Stimulated activated CD4-positive, alpha-beta T cell treated with anti-CD3 and anti-CD28 coated beads, Interleukin-2, amount 100 ng/mL, for 4 hours (primary cell): ENCODE measurements at places on chromosomes 5 and 9.

DNA sequence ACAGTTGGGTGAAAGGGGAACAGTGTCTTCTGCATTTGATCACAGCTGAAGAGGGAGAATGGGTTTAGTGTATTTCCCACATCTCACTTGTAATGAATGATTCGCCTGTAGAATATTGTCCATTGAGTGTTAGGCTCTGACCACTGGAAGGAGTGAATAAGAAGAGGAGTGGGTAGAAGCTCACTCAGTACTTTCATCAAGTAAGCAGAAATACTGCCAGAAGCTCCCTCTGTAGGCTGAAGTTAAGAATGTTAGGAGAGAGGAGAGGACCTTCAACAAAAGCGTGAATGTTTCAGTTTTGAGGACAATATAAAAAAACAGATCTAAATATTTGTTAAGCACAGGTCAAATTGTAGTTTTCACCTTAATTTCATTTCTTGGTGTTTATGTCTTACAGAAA is 27.5 kb downstream of the FSD1L start:
- no peak for DNase-seq

DNA sequence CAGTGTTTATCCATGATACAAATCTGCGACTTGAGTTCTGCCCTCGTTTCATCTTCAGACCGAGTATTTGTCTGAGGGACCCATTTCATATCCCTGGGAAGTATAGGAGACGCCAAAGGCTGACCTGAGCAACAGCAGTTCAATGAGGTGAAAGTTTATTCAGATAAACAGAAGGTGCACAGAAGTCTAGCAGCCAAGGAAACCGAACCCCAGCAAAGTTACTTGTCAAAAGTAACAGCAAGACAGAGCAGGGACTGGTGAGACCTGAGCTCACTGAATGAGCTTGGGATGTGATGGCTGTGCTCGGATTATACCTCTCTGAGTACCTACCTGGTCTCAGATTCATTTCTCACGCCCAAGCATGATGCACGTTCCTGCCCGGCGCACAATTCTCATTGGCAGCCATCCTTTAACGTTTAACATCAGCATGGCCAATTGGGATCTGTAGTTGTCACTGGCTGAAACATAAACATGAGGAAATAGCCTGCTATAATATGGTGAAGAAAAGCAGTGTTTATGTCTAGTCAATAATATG is 599 bp downstream of the LYRM7 start:
- no peak for DNase-seq

- no peak for DNase-seq
Measured at GRCh38 chr9:124306098-124306735, 48.5 kb downstream of the NEK6 start.

DNA sequence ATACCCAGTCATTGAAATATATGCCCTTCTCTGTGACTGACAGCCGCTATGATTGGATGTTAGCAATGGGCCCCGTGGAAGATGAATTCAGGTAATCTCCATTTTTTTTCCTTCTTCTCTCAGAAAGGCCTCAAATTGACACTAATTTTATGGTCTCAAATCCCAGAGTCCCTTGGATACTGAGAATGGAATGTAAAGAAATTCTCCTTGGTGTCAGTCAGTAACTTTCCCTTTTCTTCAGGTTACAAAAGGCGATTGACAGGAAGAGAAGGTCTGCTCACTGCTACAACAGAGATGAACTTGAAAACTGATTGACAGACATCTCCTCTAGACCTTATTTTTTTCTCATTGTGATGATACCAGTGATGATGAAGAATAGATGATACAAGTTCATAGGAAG is 748.3 kb downstream of the MAT2B start:
- no peak for DNase-seq

DNA sequence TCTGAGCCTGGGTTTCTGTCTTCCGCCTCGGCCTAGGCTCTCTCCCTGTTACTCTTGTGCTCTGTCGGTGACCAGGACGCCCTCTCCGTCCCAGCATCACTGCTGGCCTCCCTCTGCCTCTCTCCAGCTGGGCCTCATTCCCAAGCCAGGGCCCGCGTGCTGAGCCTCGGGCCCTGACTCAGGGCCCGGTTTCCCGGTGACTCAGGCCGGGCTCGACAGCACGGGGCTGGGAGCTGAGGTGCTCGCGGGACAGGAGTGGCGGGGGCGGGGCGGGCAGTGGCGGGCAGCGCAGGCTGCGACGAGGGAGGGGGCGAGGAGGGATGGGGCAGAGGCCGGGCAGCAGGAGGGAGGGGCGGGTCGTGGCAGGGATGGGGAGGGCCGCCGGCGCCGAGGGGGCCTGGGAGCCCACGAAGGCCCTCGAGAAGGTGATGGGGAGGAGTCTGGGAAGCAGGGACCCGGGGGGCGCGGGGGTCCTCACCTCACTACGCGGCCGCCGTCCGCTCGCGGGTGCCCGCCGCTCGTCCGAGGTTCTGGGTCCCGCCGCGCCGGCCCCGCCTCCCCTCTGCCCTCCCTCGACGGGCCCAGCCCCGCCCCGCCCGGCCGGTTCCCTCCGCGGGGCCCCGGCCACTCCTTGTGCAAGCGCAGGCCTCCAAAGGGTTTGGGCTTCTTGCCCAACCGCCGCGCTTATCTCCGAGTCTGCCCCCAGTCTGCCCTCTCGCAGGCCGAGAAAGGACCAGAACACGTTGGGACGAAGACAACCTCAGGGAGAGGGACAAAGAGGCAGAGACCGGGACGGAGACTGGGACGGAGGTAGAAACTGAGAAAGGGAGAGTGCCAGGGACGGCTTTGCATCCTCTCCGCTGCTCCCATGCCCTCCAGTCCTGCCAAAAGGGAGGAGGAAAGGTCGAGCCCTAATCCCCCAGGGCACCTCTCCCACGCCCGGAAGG is at the start of gene ARAP3:
Gene ARAP3 (minus strand): TSS at position 536 of the 947 bp plus-strand sequence. CDS start 1,744 bp downstream, outside the sequence.
- no peak for DNase-seq

GRCh38 chr5:128339585-128339984 is 198.5 kb downstream of the FBN2 start:
- DNase-seq, result no peak

GRCh38 chr5:101943784-101944183 is 352.3 kb downstream of the SLCO4C1 start:
- no peak for DNase-seq

- DNase-seq, result no peak
Measured at GRCh38 chr5:35838370-35839042, 18.2 kb upstream of the IL7R start.

DNA sequence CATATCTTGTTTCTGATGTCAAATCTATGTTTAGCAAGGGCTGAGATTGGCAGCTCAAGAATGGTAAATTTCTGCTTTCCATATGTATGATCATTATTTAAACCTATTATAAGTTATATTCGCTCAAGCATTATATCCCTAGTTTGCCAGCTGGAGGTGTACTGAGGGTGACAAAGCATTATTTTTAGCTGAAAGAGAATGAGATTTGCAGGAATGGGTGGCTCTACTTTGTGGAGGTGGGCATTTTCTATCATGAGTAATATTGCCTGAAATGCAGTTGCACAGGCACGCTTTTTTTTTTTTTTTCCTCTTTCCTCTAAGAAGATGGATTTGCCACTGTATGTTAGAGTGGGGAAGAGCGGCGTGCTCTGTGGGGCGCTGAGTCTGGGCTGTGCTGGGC is 393.8 kb downstream of the EBF1 start:
- DNase-seq, result no peak

DNA sequence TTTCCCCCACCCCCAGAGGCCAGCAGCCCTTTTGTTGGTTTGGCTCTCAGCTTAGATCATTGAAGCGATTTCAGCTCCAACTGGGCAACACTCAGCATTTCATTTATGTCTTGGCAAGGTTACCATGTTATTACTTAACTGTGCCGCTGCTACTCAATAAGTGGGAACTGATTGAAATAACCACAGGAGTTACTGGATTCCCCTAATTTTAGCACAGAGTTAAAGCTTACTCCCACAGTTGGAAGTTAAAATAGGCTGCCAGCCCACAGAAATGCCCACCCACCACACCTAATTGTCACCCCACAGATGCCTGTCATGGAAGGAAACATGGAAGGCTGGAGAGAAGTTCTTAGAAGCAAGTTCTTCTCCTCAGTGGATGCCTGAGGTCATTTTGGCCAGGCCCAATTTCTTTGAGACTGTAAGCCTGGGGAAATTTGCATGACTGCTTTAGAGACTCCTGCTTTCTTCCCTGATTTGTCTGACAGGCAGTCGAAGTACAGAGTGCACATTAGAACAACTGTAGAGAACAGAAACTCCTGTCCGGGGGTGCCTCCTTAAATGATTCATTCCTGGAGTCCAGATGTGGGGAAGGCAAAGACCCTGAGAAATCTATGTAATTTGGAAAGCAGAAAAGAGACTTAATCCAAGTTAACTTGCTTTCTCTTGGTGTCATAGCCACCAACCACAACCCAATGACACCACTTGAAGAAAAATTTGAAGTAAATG is 370.0 kb downstream of the ZSWIM6 start:
- no peak for DNase-seq

- DNase-seq, result no peak
Measured at GRCh38 chr9:1028501-1029190, 21.5 kb upstream of the DMRT2 start.

DNA sequence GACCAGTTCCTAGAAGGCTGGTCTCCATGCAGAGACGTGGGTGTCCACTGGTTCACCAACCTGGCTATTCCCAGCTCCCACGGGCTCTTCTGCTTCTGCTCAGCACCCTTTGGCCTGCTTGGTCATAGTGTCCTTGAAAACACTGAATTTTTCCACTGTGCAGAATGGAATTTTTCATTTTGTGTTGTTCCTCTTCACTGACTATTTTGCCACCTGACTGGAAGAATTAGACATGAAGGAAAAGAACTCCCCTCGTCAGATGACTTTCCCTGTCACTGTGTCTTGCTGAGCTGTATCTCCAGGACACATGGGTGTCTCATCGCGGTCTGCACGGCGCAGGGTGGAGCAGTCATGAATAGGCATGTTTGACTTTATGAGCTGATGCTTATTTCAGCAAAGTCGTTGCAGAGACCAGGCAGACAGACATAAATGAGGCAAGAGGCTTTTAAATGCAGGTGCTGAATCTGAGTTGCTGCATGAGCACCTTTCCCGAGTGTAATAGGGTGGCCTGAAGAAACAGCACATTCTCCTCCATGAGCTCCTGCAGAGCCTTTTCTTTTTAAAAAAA is 50.2 kb upstream of the SEMA4D start:
- no peak for DNase-seq

DNA sequence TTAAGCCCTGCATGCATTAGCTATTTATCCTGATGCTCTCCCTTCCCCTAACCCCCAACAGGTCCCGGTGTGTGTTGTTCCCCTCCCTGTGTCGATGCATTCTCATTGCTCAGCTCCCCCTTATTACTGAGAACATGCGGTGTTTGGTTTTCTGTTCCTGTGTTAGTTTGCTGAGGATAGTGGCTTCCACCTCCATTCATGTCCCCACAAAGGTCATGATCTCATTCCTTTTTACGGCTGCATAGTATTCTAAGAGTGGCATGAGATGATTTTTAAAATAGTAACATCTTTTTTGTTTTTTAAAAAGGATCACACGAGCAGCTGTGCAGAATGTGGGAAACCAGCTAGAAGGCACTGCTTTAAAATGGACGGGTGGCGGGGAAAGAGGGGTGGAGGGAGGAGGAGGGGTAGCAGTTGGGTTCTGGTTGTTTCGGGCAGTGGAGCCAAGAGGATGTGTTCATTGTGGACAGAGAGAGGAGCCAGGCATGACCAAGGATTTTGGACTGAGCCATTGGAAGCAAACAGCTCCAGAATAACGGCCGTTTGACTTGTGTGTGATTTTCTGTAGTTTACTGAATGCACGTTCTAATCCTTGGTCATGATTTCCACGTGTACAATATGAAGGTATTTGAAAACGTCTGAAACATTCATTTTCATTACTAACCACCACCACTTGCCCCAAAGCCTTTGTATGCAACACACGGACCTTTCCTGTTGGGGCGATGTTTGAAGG is 1.7 kb upstream of the TENT4A start:
- no peak for DNase-seq

DNA sequence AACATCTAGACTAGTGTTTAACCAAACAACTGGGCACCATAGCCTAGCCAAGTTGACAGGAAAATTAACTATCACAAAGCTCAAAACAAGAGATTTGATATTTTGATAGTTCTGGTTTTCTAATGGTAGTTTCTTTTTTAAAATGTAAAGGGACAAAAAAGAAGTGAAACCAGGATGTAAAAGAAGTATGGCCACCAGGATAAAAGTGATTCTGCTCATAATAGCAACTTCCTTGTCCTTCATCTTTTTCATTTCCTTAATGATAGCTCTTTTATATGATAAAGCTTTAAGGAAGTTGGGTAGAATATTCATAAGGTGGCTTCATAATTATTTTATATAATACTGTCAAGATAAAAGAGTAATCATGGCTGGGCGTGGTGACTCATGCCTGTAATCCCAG is 139.1 kb downstream of the BASP1 start:
- DNase-seq, result no peak

- DNase-seq, result no peak
Measured at GRCh38 chr5:9533096-9533495, 12.8 kb downstream of the SEMA5A start.

- no peak for DNase-seq
Measured at GRCh38 chr5:137040641-137041340, 458.3 kb downstream of the SPOCK1 start.

DNA sequence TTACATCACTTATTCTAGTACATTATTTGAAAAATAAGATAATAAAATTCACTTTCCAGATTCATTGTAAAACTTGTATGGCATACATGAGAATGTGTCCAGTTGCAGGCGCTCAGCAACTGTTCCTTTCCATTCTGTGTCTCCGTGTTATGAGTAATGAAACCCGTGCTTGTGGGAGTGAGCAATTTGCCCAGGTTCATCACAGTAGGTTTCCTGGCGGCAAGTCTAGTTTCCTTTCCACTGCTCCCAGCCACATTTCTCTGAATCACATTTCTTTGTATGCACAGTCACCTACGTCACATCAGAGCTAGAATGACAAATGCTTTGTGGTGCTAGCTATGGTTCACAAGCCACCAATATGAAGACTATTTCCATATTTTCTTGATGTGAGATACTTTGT is 39.9 kb downstream of the MOCS2 start:
- peak; percentile 51 for DNase-seq

- DNase-seq, result no peak
Measured at GRCh38 chr9:37550781-37551180, 25.4 kb downstream of the FBXO10 start.

GRCh38 chr9:136820971-136821825 is 13.4 kb downstream of the RABL6 start:
- no peak for DNase-seq

- no peak for DNase-seq
Measured at GRCh38 chr5:3234566-3234965, 361.1 kb upstream of the IRX1 start.
